Central memory CD4-positive, alpha-beta T cell (primary cell): ENCODE measurements at places on chromosomes 12 and 14.
A peak's percentile ranks its signal among the peaks of the same experiment; 100 is the strongest.

DNA sequence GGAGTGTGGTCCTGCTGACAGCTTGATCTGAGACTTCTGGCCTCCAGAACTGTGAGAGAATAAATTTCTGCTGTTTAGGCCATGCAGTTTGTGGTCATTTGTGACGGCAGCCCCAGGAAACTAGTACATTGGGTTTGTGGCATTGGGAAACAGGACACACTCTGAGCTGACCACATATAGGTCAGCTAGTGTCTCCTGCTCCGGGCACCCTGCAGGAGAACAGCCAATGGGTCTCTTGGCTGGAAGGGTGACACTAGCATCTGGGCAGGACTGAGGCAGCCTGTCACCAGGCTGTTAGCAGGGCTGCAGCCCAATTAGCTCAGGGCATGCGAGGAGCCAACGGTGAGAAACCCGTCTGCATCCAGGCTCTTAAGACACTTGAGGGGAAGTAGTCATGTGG lies 83.2 kb downstream of the PITPNM2 start:
- no peak for DNase-seq

GRCh38 chr12:71972441-71973074 lies 33.9 kb downstream of the TPH2 start:
- DNase-seq: no peak

GRCh38 chr14:106174206-106174605 lies 647.8 kb downstream of the TMEM121 start:
- DNase-seq: peak; percentile 86

DNA sequence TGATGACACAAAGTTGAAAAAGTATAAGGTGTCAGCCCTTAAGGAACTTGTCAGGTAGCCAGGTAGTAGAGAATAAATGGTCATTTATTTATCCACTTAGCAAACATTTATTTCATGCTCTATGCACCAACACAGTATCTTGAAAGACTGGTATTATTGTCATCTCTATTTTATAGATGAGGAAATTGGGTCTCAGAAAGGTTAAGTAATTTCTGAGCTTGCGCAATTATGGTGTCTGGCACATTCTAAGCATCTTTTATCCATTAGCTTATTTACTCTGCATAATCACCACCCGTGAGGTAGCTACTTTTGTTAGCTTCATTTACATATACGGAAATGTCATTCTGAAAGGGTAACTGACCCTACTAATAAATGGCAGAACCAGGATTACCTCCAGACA lies 2.5 kb upstream of the UTP20 start:
- no peak for DNase-seq

- DNase-seq: no peak
These were observed 563 bp upstream of the STXBP6 start for GRCh38 chr14:25050269-25051150.

GRCh38 chr12:49413010-49413409 lies 45.7 kb downstream of the SPATS2 start:
- DNase-seq: no peak
